Activated naive CD4-positive, alpha-beta T cell treated with anti-CD3 and anti-CD28 coated beads, Interleukin-2, amount 50 U/mL, for 16 hours (primary cell): ENCODE measurements at places on chromosomes 1 and 21.

GRCh38 chr1:8204826-8205225, 113.1 kb upstream of the SLC45A1 start:
- no peak for DNase-seq

DNA sequence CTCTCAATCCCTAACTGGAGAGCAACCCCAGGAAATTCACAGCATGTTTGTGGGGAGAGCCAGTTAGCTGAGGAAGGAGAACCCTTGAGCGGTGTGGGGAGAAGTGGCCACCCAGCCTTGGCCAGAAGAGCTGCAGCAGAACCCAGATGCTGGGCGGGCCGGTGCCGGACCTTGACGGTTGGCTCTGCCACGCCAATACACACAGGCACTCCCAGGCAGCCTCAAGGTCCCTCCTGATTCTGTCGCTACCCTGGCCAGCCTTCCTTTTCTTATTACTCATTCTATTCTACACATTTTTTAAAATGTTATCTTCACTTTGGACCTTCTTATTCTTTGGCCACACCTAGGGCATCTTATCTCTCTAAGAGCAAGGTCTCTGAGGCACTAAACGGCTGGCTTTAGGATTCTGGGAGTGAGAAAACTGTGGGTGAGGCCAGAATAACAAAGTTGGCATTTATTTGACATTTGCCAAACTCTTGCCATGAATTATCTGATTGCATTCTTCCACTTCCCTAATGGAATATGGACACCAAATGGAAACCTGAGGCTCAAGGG, 50.4 kb upstream of the GPR37L1 start:
- DNase-seq = no peak

DNA sequence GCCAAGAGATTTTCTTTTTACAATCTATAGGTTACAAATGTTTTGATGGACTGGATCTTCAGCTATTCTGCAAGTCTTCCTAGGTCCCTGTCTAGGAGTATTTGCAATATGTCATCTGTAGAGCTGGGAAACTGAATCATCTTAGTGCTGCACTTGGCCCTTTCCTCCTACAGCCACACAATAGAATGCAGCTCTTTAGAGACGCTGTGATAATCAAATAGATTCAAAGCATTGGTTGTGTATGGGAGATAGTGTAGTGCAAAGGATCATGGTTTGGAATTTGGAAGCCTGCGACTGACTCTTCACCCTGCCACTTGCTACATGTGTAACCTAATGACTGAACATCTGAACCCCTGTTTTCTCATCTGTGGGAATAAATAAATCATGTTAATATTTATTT, 93.7 kb downstream of the AK5 start:
- no peak for DNase-seq

DNA sequence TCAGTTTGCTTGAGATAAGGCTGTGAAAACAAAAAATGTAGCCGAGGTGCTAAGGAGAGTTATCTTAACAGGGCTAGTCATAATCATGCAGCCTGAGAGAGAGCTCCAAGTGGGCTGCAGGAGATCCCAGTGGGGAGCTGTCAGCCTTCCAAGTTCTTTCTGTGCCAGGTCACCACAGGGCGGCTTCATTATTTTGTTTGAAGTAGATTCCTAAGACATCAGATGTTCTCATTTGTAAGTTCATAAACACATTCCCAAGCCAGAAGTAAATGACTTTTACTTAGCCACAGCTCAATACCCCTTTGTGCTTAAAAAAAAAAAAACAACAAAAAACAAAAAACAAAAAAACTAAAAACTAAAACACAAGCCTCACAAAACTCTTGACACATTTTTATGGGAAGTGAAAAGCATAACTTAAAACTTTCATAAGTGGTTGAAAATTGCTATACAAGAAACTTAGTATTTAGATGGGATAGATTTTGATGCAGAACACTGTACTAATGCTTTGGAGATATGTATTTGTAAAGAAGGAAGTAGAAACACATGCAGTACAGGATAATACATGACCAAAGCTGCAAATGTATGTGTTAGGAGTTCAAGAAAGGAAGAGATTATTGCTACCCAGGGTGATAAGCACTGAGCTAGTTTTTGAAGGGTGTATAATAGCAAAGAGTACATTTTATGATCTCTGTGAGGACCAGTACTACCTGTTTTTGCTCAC, 8.6 kb downstream of the CDC14A start:
- no peak for DNase-seq

DNA sequence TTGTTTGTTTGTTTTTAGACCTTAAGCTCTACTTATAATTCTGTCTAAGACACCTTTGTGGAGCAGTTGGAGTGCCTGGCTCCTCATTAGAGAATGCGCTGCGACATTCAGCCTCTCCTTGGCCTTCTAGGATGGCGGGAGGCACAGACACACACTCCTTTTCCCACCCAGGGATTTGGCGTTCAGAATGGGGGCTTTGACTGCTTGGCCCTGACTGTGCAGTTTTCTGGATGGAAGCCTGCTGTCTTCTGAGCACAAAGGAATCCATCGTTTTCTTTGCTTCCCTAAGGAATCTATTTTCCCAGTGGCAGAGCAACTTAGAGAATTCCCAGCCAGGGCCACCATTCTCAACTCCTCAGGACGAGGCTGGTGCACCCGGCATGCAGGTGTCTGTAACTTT, 83.6 kb downstream of the GALNT2 start:
- DNase-seq = no peak

DNA sequence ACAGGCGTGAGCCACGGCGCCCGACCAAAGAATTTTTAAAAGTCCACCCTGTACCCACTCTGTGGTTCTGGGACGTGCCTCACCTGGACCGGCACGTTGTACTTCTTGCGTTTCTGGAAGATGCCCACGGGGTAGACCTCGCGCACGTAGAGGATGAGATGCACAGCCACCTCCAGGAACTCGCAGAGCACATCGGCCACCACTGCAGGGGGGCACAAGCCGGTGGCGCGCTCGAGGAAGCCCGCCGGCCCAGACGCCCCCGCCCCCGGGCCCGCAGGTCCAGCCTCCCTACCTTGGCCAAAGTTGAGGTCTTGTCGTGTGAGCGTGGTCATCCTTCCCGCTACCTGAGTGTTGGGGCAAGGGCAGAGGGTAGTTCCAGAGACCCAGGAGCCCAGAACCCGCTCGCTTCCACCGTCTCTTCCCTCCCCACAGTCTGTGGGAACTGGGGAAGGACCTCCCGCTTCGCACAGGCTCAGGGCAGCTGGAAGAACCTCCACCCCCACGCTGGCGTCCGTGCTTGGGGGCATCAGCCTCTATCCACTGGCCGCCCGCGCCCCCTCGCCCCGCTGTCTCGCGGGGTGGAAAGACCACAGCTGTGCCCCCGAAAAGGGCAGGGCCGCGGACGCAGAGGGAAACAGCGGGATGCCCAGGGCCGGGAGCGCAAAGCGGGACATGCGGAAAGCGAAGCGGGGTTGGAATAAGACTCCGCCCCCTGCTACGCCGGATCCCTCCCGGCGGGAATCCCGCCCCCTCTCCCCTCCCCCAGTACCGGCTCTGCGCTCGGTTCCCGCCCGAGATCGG, 478 bp downstream of the MAD2L2 start:
- DNase-seq = no peak

DNA sequence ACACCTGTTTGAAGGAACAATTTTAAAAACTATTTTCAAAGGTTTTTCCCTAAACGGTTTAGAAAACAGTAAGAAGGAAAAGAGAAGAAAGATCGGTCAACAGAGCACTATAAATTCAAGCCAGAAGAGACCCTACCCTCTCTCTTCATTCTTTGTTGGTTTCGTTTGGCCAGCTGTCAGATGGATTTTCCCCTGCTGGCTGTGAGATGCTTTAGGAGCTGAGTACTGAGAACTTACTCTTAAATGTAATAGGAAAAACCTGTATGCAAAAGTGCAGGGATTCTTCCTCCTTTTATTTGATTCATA, 1.3 kb upstream of the TXNIP start:
- no peak for DNase-seq

- DNase-seq = no peak
Measured at GRCh38 chr21:17536381-17536780, 23.5 kb downstream of the CXADR start.

DNA sequence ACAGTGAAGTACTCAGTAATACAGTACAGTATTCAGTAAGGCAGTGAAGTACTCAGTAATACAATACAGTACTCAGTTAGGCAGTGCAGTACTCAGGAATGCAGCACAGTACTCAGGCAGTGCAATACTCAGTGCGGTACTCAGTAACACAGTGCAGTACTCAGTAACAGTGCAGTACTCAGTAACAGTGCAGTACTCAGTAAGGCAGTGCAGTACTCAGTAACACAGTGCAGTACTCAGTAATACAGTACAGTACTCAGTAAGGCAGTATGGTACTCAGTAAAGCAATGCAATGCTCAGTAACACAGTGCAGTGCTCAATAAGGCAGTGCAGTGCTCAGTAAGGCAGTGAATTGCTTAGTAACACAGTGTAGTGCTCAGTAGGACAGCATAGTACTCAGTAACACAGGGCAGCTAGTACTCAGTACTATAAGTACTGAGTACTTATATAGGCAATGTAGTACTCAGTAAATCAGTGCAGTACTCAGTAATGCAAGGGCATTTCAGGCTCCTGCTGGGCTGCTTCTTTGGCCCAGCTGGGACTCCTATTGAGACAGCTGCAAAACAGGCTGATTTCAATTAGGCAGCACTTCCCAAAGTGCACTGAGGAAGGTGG, 411.3 kb downstream of the DISC1 start:
- no peak for DNase-seq

DNA sequence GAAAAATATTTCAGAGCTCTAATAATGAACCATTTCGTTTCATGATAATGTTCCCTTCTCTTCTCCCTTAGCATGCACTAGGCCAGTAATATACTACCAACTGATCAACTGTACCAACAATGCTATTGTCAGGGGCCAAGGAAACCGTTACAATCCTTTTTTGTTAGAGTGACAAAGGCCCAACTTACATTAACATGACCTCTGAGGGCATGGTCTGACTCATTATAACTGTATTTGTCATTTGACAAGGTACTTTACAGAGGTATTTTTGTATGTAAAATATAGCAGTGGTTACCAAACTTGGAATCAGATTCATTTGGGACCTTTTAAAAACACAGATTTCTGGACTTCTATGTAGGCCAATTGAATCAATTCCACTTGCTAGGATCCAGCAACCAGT, 102.6 kb upstream of the RRP15 start:
- no peak for DNase-seq

DNA sequence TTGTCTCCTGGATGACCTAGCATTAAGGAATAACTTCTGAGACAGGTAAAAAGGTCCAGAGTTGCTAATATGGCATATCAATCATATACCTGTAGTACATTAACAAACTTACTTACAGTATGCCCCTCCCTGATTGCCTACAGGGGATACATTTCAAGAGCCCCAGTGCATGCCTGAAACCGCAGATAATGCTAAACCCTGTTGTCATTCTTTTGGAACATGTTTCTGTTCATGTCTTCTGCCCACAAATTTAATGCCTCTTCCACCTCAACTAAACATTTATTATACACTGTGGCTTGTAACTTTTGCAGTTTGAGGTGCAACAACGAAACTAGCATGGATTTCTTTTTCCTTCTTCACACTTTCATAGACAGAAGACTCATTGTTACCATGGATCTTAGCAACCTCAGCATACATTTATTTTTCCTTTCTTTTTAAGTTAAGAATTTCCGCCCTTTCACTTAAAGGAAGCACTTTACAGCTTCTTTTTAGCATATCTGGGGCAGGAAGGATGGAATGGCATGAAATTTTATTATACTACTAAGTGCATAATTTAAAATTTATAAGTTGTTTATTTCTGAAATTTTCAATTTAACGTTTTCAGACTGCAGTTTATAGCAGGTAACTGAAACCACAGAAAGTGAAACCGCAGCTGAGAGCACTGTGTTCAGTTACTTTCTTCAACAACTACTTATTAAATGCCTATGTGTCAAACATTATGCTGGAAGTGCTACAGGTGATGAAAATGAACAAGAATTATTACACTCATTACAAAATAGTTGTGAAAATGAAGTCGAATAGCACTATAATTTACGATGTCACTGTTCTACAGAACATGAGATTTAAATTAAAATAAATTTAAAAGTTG, 25.3 kb downstream of the F13B start:
- DNase-seq = no peak

DNA sequence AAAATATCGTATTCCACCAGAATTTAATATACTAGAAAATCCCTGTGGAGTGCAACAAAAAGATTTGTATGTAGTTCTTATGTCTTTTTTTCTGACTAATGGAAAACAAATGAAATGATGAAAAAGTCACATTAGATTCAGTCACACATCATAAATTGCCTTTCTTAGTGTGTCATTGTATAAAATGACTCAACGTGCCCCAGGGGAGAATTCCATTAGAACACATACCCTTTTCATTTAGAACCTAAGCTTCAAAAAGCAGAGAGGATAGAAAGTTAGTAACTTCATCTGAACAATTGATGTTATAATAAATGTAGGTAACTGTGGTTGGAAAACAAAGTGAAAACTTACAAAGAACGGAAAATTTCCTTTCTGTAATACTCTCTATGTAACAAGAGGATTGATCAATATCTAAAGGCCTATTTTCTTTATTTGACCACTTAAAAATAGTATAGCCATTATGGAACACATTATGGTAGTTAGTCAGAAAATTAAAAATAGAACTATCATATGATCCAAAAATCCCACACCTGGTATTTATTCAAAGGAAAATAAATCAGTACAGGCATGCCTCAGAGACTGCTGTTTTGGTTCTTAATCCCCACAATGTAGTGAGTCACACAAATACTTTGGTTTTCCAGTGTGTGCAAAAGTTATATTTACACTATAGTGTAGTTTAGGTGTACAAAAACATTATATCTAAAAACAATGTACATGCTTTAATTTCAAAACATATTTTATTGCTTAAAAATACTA, 1016.1 kb downstream of the KCNT2 start:
- no peak for DNase-seq

DNA sequence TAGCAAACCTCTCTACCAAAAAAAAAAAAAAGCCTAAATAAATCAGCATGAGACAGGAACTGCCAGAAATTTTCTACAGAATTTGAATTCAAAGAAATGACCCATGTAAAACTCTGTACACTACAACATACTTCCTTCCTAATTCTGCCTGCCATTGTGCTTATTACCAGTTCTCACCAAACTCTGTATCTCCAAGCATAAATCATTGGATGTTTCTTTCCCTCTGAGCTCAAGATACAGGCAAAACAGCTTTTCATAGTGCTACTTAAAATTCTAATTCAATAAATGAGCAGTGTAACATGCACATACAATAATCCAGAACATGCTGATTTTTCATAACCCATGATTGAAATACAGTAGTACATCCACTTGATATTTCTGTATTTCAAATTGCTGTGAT, 87.0 kb downstream of the EIF4G3 start:
- DNase-seq = no peak
